Stimulated activated CD4-positive, alpha-beta T cell treated with anti-CD3 and anti-CD28 coated beads, Interleukin-4, amount 100 ng/mL, for 24 hours (primary cell): ENCODE measurements at places on chromosomes 11 and 22.
A peak's percentile ranks its signal among the peaks of the same experiment; 100 is the strongest.

DNA sequence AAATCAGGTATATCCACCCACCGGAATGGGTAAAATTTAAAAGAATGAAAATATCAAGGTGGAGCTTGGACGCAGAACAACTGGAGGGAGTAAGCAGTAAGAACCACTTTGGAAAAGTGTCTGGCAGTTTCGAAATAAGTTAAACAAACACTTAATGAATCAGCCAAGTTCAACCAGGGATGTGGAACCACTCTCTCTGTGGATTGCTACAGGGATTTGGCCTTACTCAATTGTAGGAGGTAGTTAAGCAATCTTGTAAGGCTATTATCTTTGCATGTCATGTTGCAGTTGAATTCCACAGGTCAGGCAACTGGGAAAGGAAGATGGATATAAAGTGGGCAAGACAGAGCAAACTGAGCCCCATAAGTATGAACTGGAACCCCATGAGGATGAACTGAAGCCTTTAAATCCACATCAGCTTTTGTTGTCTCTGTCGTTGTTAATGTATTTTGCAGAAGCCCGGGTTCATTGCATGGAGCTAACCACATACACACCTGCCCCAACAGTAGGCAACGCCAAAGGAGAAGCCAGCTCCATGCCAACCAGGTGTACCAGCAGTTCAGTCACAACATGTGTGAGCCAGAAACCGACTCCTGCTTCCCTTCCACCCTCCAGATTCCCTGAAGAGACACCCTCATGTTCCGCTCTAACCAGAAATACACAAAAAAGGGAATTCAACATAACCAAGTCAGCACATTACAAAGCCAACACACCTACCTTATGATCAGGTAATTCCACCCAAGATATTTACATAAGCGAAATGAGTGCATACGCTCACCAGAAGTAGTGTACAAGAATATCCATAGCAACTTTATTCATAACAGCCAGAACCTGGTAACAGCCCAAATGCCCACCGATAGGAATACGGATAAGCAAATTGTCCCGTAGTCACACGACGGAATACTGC is 8.0 kb upstream of the SLC43A3 start:
- DNase-seq, result no peak

- no peak for DNase-seq
Measured at GRCh38 chr11:14954581-14954980, 17.6 kb downstream of the CALCA start.

- DNase-seq, result no peak
Measured at GRCh38 chr22:45845076-45845487, 131.9 kb downstream of the WNT7B start.

DNA sequence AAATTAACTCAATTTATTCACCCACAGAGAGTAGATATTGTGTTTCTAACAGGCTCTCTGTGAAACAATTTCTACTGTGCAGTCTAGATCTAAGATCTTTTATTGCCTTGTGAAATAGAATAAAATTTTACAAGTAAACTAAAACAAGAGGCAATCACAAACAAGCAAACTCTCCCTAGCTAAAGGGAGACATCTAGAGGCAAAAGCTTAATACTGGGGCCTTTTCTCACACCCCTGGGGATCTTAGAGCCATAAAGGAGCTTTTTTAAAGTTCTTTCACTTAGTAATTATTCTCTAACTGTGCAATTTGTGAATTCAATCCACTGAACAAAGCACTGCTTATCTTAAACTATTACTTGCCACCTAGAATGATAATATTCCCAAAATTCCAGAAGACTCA is 19.7 kb downstream of the ALG9 start:
- DNase-seq, result no peak

GRCh38 chr11:74460481-74461154 is 6.7 kb downstream of the KCNE3 start:
- DNase-seq, result no peak

GRCh38 chr11:47366020-47366490 is 12.3 kb downstream of the SPI1 start:
- no peak for DNase-seq

- no peak for DNase-seq
Measured at GRCh38 chr22:37758694-37759093, 49.0 kb upstream of the GCAT start.

GRCh38 chr11:110857892-110858546 is 145.8 kb upstream of the ARHGAP20 start:
- DNase-seq, result no peak

DNA sequence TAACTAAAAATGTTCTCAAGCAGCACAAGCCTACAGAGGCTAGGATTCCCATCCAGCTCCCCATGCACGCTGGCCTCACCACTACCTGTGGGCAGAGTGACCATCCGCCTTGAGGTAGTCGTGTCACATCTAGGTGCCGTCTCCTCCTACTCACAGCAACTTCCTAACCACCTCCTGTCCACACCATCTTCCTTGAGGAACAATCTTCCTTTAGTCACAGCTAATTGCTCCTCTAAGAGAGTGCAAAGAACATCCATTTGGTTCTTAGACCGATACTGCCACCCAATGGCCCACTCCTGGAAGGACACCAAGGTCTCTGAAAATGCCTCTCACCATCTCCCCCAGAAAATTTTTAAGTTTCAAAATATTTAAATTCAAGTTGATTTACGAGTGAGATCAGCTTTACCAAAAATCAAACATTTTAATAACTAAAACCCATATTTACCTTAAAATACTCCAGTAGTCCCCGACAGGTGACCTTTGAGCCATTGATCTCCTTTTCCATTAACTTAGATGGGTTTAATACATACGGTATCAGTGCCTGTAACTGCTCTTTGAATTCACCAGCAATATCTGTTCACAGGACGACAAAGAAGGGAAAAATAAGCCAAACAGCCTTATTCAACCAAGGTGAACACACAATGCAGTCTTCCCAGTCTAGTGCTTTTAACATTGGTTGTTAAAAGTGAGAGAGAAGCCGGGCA is 21.7 kb upstream of the PLAAT3 start:
- peak; percentile 73 for DNase-seq

- DNase-seq, result no peak
Measured at GRCh38 chr11:110833033-110833484, 120.8 kb upstream of the ARHGAP20 start.

- no peak for DNase-seq
Measured at GRCh38 chr11:79678780-79679452, 238.1 kb upstream of the TENM4 start.

GRCh38 chr11:64622681-64623080 is 31.7 kb downstream of the SLC22A12 start:
- no peak for DNase-seq

DNA sequence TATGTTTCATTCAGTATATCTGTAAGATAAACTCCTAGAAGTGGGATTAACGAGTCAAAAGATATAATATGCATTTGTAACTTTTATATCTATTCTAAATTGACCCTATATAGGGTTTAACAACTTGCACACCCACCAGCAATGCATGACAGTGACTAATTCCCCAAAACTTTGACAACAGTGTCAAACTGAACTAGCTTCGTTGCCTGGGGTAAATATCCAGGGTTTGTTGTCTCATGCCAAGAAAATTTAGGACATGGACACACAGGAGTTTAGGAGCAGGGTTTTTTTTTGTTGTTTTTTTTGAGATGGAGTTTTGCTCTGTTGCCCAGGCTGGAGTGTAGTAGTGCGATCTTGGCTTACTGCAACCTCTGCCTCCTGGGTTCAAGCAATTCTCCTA is 5.1 kb downstream of the SNU13 start:
- no peak for DNase-seq

DNA sequence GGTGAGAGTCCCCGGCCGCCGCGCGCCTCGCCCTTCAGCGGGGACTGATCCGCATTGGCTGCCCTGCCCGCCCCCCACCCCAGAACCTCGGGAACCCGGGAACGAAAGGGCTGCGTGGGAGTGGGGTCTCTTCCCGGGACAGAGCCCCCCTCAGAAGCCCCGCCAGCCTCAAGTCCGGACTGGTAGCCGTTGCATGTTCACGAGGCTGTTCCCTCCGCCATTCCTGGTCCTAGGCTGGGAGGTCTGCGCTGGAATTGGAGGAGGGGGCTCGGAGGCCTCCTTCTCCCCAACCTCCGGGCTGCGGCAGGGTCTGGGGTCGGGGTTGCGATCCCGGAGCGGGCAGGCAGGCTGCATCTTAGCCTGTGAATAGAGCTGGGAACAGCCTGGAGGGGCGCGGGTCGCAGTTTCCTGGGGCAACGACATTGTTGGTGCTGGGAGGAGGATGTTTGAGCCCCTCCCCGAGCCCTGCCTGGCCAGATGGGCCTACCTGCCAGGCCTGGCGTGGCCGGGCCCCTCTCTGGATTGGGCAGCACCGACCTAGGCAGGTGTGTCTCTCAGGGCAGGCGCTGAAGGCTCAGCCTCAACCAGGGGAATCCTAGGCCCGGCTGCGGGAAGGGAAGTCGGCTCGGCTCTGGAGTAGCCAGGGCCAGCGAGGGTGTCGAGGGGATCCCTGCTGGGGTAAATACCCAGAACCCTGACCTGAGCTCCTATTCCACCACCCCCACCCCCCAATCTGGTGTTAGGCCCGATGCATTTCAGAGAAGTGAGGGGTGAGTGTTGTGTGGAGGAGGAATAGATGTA is 670 bp downstream of the MAPK8IP1 start:
- no peak for DNase-seq

DNA sequence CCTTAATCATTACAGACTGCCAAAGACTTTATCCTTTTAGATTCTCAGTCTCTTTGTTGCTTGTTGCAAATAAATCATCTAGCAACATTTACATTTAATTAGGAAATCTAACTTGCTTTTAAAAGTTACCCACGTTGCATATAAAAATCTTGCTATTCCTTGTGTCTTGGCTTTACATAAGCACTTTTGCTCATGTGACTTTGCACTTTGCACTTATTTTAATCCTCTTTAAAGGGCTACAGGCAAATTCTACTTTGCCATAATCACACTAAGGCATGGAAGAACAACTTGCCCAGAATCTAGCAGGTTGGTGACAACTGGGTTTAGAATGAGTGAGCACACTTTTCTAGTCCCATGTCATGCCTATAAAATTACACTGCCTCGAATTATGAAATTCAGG is 25.9 kb downstream of the PRRG4 start:
- no peak for DNase-seq

DNA sequence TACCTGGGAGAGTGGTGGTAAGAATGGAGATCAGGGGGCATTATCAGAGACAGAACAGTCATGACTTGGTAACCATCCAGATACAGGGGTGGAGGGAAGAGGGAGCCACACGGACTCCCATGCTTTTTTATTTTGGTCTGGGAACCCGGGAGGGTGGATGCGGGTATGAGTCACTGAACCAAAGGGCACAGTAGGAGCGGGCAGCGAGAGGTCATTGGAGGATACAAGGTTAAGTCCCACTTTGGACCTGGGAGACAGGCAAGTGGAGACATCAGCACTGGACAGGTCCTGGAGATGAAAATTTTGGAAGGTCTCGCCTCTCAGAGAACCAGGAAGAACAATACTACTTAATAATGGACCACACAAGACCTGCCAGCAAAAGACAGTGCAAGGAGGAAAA is 6.7 kb downstream of the HDHD5 start:
- DNase-seq, result no peak

GRCh38 chr11:3120071-3120792 is 44.9 kb downstream of the OSBPL5 start:
- DNase-seq, result no peak
